Stimulated activated CD4-positive, alpha-beta T cell treated with anti-CD3 and anti-CD28 coated beads, Interleukin-1b, Interleukin-23, amount 100 ng/mL, for 1 hour (primary cell): ENCODE measurements at places on chromosomes 11 and 22.

DNA sequence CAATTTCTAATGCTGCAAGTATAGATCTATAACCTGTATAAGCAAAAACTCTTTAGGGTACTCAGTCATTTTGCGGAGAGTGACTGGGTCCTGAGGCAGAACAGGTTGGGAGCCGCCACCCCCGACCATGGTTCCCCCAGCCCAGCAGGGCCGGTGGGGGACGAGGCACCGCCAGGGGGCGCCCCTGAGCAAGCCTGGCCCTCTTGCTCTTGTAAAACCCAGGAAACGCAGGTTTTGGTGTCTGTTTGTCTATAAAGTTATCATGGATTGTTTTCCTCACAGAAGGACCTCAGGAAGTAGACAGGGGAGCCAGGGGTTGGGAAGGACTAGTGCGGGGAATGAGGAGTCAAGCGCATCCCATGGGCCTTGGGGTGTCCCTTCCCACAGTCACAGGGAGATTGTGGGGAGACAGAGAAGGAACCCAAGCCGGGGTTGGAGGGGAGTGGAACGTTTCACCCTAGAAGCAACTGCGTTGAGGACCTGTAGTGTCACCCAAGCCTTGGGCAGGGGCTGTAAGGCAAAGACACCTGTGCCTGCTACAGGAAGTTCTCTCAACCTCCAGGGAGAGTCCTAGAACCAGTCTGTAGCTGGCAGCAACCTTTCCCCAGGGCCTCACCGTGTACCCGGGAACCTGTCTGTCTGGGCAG is 26.4 kb downstream of the KCTD17 start:
- DNase-seq = peak; percentile 72

GRCh38 chr22:38034884-38035529 is 22.2 kb upstream of the PICK1 start:
- no peak for DNase-seq

GRCh38 chr11:59152312-59152951 is 9.8 kb downstream of the FAM111A start:
- DNase-seq = no peak

GRCh38 chr11:42996421-42997307 is 315.1 kb upstream of the API5 start:
- DNase-seq = no peak

GRCh38 chr11:115720602-115721245 is 216.5 kb upstream of the CADM1 start:
- DNase-seq = no peak
